Activated naive CD4-positive, alpha-beta T cell (primary cell): ENCODE measurements at places on chromosomes 2 and 18.

GRCh38 chr2:233714121-233714520, 1.4 kb downstream of the UGT1A5 start:
- DNase-seq = no peak

DNA sequence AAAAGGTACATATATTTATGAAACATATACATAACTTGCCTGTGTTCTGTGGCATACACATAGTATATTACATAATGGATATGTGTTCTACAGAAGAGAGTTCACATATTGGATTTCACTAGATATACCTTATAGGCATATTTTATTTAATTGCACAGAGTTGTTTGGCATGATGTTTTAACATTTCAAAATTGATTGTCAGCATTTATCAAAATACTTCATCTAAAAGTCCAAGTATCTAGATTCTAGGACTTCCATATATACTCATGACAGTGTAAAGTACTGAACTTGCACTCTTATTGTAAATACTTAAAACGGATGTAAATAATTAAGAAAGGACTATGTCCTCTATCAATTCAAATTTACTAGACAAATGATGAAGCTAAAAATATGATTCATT, 995.3 kb upstream of the LRRTM1 start:
- DNase-seq = no peak

DNA sequence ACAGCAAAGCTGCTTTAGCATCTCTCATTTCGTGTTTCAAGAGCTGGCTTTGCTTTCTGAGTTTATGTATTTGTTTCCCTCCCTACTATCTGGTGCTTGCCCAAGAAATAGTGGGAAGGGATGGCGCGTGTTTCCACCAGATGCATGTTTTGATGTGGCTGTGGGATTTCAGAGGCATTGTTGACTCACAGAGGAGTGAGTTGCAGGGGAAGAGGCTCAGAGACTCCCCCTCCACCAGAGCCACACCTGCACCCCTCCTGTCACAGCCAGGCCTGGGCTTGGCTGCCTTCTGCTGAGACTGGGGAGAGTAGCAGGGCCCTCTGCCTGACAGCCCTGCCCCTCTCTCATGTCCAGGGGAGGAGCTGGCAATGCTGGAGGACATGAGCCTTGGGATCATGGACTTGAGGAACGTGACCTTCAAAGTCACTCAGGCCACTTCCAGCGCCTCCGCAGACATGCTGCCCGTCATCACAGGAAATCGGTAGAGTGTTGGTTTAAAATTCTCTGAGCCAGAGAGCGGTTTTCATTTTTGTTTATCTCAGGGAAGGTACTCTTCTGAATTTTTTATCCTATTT, 42.9 kb downstream of the COA5 start:
- DNase-seq = no peak

- DNase-seq = no peak
Measured at GRCh38 chr2:169184074-169184473, 114.7 kb downstream of the DHRS9 start.

- DNase-seq = no peak
Measured at GRCh38 chr2:85154048-85154753, 21.0 kb downstream of the TCF7L1 start.

- no peak for DNase-seq
Measured at GRCh38 chr2:178804791-178805190, 2.4 kb downstream of the TTN start.

- no peak for DNase-seq
Measured at GRCh38 chr2:136139631-136140030, 21.7 kb upstream of the CXCR4 start.

- DNase-seq = no peak
Measured at GRCh38 chr2:85012855-85013254, 41.9 kb downstream of the KCMF1 start.

DNA sequence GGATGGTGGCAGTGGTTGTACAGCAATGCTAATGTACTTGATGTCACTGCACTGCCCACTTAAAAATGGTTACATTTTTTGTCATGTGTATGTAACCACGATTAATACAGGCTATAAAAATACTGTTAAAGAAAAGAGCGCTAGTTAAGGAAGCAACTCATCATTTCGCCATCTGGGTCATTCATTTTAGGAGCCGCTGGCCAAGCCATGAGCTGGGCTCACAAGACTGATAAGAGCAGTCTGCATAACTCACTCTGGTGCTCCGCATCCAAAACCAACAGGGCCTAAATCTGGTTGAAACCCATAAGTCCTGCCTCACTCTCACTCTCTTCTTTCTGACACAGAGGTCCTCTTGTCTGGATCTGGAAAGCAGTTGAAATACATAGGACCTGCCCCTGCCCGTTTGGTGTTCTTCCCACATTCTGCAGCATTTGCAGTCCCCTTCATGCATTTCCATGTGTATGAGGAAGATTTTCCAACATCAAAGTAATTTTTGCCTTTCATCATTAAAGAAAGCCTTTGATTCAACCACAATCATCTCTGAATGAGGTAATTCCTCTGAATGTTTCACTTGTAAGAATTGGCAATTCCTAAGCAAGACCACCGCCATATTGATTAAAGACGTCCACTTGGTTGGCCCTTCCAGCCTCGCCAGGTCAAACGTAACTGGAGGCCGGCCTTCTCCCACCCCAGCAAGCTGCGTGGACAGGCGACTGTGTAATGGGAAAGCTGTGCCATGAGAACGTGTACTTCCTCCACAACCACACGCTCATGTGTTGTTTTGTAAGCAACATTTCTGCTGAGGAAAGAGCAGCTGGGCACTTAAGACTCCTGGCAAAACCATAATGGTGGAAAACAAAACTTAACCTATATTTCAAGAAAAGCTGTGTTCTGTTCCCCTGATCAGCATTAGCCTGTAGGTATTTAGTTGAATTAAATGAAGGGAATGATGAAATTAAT, 112.2 kb downstream of the VAPA start:
- DNase-seq = no peak

DNA sequence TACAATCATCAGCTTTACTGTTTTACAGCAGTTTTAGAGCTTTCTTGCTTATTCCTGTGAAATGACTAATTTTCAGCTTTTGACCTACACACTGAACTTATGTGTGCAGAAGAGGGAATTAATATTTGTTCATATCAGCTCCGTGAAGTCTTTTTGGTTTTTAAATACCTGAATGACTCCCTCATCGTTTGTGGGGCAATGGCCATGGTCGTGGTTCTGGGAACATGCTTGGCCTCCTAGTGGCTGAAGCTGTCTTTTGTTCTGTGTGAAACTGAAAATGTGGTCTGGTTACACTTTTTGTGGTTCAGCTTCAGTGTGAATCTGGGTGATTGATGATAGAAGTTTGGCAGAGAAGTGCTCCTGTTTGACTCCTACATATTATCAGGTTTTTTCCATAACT, 408.1 kb downstream of the THSD7B start:
- DNase-seq = no peak

- DNase-seq = no peak
Measured at GRCh38 chr2:237790353-237790752, 8.2 kb upstream of the RBM44 start.

DNA sequence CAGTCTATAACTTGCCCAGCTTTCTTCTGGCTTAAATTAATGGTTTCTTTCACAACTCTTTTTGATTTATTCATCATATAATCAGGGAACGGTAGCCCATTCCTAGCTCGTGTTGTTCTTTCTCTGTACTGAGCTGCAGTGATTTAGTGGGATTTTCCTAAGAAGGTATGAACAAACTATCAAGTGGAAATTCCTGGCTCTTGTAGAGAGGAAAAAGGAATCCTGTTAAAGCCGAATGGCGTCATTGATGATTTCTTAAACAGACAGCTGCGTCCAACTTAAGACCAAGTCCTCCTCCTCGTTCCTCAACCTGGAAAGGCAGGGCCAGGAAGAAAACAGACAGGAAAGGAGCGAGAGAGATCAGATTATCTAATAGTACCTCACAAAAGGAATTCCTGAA, 69.2 kb upstream of the CABLES1 start:
- no peak for DNase-seq

GRCh38 chr2:52897511-52898044, 870.0 kb upstream of the CHAC2 start:
- DNase-seq = no peak

DNA sequence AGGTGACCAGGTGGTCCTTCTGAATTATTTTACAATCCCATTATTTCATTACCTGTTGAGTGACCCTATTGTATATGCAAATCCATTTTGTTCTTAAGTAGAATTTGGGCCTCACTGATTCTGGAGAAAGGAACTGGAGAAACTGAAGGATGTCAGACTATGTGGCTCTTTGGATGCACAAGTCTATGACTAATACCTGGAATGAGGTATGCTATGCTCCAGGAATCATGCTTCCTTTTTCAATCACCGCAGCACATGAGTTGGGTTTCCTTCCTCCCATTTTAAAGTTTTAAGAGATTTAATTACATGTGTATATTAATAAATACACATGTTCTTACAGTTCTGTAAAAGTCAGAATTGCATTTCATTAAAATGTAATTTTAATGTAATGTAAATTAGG, 253.9 kb upstream of the VWC2L start:
- DNase-seq = no peak

DNA sequence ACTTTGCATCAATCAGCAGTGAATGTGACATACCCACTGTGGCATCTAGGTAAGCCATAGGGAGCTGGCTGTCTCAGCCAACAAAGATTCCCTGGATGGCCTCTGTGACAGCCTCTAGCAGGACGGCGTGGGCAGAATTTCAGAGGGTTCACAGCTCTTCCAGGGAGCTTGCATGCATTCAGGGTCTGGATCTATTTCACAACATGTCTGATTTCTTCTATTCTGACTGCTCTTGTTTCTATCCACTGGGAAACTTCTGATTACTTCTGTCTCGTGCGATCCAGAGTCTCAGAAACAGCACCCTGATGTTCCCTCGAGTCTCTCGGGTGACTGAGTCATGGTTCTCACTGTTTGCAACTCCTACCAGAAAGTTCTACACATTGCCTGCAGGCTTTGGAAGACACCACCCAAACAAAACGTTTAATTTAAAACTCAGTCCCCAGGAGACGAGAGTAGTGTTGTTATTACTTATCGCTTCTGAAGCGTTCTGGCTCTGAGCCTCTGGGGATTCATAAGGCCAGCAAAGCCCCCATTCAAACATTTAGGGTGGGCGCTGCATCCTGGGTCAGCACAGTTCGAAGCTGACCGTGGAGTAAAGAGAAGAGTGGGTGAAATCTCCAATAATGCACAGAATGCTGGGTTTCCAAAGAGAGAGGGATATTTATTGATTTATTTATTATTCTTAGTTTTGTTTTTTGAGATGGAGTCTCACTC, 41.9 kb upstream of the ODC1 start:
- DNase-seq = no peak

DNA sequence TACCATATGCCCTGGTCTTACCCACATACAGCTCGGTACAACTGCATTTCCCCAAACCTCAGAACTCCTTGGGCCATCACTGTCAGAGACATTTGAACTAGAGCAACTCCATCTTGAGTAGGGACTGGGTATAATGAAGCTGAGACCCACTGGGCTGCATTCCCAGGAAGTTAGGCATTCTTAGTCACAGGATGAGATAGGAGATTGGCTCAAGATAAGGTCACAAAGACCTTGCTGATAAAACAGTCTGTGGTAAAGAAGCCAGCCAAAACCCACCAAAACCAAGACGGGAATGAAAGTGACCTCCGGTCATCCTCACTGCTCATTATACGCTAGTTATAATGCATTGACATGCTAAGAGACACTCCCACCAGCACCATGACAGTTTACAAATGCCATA, 131.3 kb downstream of the PIK3C3 start:
- DNase-seq = no peak

DNA sequence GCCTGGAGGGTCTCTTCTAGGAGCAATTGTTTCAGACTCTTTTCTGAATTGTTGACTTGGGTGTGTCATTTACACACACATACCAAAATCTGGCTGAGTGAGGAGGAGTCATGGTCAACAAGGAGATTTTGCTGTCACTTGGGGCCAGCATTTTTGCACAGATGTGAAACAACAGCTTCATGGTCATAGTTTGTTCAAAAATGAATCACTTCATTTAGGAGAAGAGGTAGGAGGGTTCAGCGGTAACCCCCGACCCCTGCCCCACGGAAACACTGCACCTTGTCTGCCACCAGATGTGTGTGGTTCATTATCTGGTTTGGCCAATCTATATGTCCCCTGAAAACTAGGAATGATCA, 42.2 kb downstream of the LBH start:
- no peak for DNase-seq

DNA sequence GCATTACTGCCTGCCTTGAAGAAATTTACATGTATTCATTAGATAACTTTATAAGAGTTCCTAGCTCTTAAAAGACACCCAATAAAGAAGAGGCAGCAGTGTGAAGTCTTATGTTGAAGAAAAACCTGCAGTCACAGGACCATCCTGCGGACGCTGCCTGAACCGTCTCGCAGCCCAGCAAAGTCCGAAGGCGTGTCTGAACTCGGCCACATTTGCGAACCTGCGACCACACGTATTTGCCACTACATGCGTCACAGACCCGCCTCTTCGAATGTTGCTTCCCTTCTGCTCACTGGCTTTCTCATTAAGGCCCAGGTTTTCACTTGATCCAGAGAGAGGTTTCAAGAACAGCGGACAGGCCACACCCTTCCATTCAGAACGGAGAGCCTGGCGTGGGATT, 41.2 kb downstream of the CNGA3 start:
- no peak for DNase-seq

- DNase-seq = no peak
Measured at GRCh38 chr2:39725401-39725800, 53.7 kb downstream of the THUMPD2 start.

DNA sequence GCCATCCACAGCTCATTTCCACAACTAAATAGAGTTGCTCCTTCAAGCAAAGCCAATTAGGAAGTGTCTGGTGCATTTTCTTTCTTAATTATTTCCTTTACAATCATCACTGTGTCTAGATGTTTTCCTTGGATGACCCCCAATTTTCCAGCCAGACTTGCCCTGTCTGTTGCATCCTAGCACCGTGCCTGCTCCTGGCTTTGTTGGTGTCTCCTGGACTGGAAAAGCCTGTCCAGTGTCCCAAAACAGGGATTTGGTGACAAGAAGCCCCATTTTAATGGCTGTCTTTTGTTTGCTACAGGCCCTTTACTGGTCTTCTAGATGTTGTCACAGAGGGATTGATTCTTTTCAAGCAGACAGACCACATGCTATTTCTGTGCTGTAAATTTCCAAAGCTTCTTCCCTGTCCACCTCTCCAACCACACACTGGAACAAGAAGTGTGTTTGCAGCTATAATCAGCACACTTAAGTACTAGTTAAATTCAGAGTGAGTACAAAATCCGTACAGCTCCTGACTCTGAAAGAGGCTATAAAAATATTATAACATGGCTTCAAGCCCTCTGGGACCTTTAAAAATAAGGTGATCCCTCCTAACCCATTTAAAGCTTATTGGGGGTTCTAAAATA, 38.4 kb downstream of the RNF144A start:
- DNase-seq = no peak
